Airway epithelial cell (primary cell): ENCODE measurements at places on chromosomes 1 and 21. TPM values are rescaled to one million over a fixed set of nuclear protein-coding genes. Genes with fewer than 3 reads are reported as not detected.

Gene QSOX1
- 192 and 221 TPM in 2 replicates for total RNA-seq

Gene SPRR2F
- 0.28 TPM in 1 of 2 replicates, not detected in the other for total RNA-seq

Gene PRAMEF6
- total RNA-seq, result not detected in 2 replicates

Gene SPATA1
- 16.8 TPM in 1 of 2 replicates, not detected in the other for total RNA-seq

Gene SPATA45
- not detected in 2 replicates for total RNA-seq
